ENCODE measurements at places on chromosomes 5 and 9. TPM values are rescaled to one million over a fixed set of nuclear protein-coding genes. Genes with fewer than 3 reads are reported as not detected.

The FGD3 gene
- total RNA-seq: not detected

The VCAN gene
- 67.0 TPM for total RNA-seq

The UBQLN1 gene
- 76.1 TPM for total RNA-seq

The SLC45A2 gene
- total RNA-seq: not detected

The IL17B gene
- total RNA-seq: not detected

The CCL21 gene
- total RNA-seq: not detected

The PCDHB15 gene
- 4.3 TPM for total RNA-seq

The SLC6A19 gene
- total RNA-seq: not detected

The ADAMTS6 gene
- total RNA-seq: 6.6 TPM

The CCDC127 gene
- 9.9 TPM for total RNA-seq

The FBLL1 gene
- total RNA-seq: 3.8 TPM

The PLCXD3 gene
- total RNA-seq: not detected

The LCN1 gene
- not detected for total RNA-seq

The CPLANE1 gene
- 31.4 TPM for total RNA-seq

The IFNA13 gene
- not detected for total RNA-seq

The RNF208 gene
- 7.2 TPM for total RNA-seq

The EPB41L4B gene
- 19.3 TPM for total RNA-seq

The COL5A1 gene
- 1,552 TPM for total RNA-seq

The SLC6A18 gene
- total RNA-seq: not detected

The C5 gene
- 7.6 TPM for total RNA-seq

The BARX1 gene
- total RNA-seq: 2.2 TPM

The CEP78 gene
- 15.8 TPM for total RNA-seq

The CER1 gene
- not detected for total RNA-seq

The LHX3 gene
- not detected for total RNA-seq

The ARL14EPL gene
- not detected for total RNA-seq

The SHISAL2B gene
- not detected for total RNA-seq
